Spinal cord (tissue), 10 donors: ENCODE measurements at places on chromosomes 12 and 14. TPM values are rescaled to one million over a fixed set of nuclear protein-coding genes. Genes with fewer than 3 reads are reported as not detected.

IGF1 gene
- 20.4 TPM for total RNA-seq

GRCh38 chr12:122116707-122117535 lies 38.4 kb downstream of the MLXIP start:
- no peak overlapping the region for H3K4me3 ChIP-seq
- H3K27me3 ChIP-seq, result no peaks in the 10 kb centered on the region
- H3K27ac ChIP-seq, result peak overlapping the region; percentile 25
- no peak for DNase-seq

DNA sequence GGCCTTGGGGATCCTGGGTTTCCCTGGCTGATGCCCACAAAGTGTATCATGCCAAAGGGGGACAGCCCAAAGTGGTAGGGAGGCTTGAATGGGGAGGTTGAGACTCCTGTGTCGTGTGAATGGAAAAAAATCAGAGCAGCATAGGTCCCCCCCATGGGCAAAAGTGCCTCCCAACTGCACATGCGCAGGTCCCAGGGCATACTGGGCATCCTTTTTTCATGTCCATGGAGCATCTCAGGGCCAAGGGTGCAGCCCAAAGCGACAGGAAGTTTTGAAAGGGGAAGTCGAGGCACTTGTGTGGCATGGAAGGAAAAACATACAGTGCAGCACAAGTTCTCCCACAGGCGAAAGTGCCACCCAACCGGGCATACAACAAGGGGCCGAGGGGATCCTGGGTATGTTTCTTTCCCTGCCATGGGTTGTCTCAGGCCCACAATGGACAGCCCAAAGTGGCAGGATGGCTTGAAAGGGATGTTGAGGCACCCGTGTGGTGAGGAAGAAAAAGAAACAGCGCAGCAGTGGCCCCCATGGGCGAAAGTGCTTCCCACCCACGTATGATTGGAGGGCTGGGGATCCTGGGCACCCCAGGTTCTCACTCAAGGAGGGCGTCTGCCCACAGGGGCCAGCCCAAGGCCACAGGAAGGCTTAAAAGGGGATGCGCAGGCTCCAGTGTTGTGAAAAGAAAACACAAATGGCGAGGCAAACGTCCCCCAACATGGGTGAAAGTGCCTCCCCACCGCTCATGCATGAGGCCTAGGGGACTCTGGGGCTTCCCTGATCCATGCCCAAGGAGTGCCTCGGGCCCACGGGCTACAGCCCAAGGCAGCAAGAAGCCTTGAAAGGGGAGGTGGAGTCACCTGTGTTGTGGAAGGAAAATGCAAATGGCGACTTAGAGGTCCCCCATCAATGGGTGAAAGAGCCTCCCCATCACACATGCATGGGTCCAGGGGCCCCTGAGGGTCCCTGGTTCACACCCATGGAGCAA lies 573.7 kb downstream of the ALG10 start:
- no peak for DNase-seq
- no peak overlapping the region for H3K4me3 ChIP-seq
- H3K36me3 ChIP-seq, result no peaks in the 10 kb centered on the region
- H3K4me1 ChIP-seq, result no peaks in the 10 kb centered on the region
- no peak overlapping the region for H3K27ac ChIP-seq

FRS2 gene
- total RNA-seq, result 65.4 TPM

RERG gene
- 17.5 TPM for total RNA-seq

DNA sequence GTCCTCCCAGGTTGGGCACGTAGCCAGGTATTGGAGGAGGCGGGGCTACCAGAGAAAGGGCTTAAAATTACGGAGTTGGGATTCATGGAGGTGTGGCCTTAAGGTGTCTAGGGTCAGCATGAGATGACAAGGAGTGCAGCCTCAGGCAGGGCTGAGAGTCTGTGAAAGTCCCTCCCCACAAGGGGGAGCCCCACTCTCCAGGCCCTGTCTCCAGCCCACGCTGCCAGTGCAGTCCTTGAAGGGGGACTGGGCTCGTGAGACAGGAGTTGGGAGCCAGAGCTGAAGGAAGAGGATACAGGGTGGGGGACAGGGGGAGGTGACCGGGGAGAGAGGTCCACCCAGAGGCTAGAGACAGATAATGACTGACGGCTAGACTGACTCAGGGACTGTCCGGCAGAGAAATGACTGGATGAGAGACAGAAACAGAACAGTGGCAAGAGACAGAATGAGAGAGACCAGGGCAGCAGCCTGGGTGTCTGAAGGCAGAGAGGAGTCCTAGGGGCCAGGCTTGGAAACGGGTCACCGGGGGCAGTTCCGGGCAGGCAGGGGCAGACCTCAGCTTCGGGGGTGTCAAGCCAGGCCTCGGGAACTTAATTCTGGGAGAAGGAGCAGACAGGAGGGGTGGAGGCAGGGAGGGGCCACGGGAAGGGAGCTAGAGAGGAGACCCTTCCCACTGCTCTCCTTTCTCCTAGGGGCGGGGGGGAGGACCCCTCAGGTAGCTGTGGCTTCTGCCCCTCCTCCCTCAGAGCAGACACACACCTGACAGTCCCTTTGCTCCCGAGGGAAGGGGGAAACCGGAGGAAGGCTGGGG lies 970 bp downstream of the CDH24 start:
- no peaks in the 10 kb centered on the region for H3K27me3 ChIP-seq
- peak; percentile 74 for DNase-seq
- peak overlapping the region; percentile 45 for H3K4me3 ChIP-seq

DNA sequence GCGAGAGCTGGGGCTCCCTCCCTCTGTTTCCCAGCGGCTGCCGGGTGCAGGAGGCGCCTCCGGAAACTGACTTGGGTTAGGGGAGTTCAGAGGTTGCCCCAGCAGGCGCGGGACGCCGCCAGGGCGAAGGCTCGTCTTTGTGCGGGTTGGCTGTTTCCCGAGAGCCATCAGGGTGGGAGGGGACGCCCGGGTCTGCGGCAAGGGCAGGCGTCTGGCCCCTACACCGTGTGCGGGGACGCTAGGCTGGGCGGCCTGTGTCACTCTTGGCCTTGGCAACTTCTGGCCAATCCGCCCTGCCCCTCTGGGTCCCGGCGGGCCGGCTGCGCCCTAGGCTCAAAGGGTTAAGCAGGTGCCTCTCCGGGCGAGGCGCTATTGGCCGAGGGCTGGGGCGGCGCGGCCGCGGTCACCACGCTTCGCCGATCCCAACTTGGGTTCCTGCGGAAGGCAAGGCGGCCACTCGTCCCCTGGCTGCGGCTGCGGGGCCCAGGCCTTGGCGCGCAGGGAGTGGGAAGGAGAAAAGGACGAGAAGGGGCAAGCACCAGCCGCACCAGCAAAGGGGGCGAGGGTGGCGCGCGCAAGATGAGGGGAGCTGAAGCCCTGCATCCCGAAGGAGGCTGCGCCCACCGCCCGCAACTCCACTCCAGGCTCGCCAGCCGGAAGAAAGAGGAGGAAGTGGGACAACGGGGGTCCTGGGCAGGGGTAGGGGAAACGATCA lies 5.6 kb upstream of the NPAS3 start:
- peaks cover 22% of the 10 kb centered on the region for H3K27me3 ChIP-seq
- H3K36me3 ChIP-seq, result peaks cover 3% of the 10 kb centered on the region
- peak overlapping the region; percentile 73 for H3K4me3 ChIP-seq
- DNase-seq, result peak; percentile 66

KRT5 gene
- total RNA-seq, result not detected

UBE3B gene
- total RNA-seq, result 25.7 TPM

OR10P1 gene
- not detected for total RNA-seq

TCP11L2 gene
- 109 TPM for total RNA-seq

- DNase-seq, result peak; percentile 17
- no peaks in the 10 kb centered on the region for H3K27me3 ChIP-seq
- no peaks in the 10 kb centered on the region for H3K36me3 ChIP-seq
- no peaks in the 10 kb centered on the region for H3K4me1 ChIP-seq
- no peak overlapping the region for H3K27ac ChIP-seq
Observed at GRCh38 chr12:43151441-43151981, 400.5 kb downstream of the ADAMTS20 start.

DNA sequence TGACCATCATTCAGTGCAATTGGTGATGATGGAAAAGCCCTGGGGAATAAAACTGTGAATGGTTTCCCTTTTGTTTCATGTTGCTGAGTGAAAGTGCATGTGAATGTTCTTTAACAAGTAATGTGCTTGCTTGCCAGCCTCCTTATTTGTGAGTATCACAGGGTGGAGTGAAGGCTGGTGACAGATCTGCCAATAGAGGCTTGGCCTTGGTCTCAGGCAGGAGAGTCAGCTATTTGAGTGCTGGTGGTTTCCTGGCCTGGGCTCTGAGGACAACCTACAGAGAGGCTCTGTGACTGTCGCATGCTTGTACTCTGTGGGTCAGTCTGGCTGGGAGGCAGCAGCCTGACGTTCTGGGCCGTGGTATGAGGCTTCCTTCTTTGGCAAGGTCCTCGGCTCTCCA lies 20.7 kb downstream of the KRT85 start:
- H3K4me1 ChIP-seq, result peaks cover 13% of the 10 kb centered on the region
- H3K27ac ChIP-seq, result no peak overlapping the region
- H3K4me3 ChIP-seq, result no peak overlapping the region
- no peaks in the 10 kb centered on the region for H3K27me3 ChIP-seq
- DNase-seq, result no peak
- no peaks in the 10 kb centered on the region for H3K36me3 ChIP-seq

DNA sequence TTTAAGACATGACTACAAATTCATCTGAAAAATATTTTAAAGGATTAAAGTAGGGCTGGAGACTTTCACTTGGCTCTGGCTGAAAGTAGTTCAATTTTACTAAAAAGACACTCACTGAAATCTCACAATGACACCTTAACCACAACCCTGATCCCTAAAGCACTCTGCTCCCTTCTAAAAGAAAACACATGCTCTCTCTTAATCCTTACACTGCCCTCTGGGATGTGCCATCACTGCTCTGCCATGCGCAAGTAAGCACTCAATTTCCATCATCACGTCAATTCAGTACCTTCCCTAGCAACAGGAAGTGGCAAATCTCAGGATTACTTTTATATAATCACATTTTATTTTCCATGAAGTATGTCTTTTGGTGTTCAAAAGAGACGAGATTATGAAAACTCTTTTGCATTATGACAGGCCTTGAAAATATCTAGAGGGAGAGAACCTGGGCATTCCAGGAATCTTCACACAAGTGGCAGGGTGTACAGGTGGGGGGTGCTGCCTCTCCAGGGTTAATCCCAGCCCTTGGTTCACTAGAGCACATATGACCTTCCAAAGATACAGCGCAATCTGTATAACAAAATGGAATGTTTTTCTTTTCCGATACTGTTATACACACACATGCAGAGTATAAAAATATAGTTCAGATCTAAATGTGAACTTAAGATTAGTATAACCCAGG lies 7.3 kb downstream of the ATG14 start:
- H3K4me3 ChIP-seq, result no peak overlapping the region
- H3K27me3 ChIP-seq, result no peaks in the 10 kb centered on the region
- DNase-seq, result no peak
- H3K36me3 ChIP-seq, result peaks cover 3% of the 10 kb centered on the region
- H3K4me1 ChIP-seq, result no peaks in the 10 kb centered on the region

AQP6 gene
- total RNA-seq, result 2.3 TPM

HHIPL1 gene
- total RNA-seq, result 4.8 TPM

AMN gene
- total RNA-seq, result 0.39 TPM

SH2B3 gene
- total RNA-seq, result 8.0 TPM

DNA sequence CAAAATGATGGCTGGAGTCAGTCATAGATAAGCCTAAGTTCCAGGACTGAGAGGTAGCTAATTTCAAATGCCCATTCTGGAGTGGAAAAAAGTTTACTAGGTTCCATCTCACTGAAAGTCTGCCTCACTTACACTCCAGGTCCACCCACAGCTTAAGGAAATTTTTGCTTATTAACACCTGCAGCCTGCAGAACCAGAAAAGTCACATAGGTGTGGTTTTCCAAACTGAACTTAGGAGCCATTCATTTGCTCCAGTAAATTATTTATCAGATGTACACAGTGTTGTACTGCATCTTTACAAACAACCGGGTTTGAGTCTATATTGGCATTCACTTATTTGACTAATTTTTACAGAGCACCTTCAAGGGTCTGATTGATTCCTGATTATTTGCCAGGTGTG lies 157.4 kb upstream of the ARID2 start:
- H3K27ac ChIP-seq, result no peak overlapping the region
- no peak overlapping the region for H3K4me3 ChIP-seq
- DNase-seq, result no peak

TBX3 gene
- total RNA-seq, result 8.3 TPM

LPAR5 gene
- total RNA-seq, result 3.5 TPM

DNA sequence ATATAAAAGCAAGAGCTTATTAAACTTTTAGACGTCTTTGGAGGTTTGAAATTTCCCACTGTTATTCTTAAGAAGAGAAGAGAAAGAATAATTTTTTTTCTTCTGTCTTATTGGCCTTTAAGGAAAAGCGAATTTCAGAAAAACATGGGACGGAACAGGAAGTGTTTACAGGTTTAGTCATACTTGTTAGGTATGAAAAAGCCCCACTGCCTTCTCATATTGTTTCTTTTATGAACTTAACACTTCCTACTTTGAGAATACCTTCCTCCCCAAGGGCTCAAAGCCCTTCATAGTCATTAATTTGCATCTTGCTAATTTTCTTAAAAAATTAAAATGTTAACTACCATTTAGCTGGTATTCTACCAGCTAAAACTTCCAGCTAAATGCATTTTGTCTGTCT lies 82.0 kb downstream of the ETV6 start:
- H3K36me3 ChIP-seq, result no peaks in the 10 kb centered on the region
- no peak overlapping the region for H3K4me3 ChIP-seq
- H3K27ac ChIP-seq, result no peak overlapping the region
- H3K4me1 ChIP-seq, result peaks cover 5% of the 10 kb centered on the region

CABP1 gene
- total RNA-seq, result 3.5 TPM

FGD6 gene
- 23.5 TPM for total RNA-seq

PDE3A gene
- total RNA-seq, result 29.9 TPM
